ENCODE measurements at places on chromosomes 2 and 18. TPM values are rescaled to one million over a fixed set of nuclear protein-coding genes. Genes with fewer than 3 reads are reported as not detected.

Gene ZNF516
- polyA plus RNA-seq, result 18.4 TPM

Gene ANKRD62
- polyA plus RNA-seq, result 0.01 TPM

Gene LINC00305
- polyA plus RNA-seq, result not detected

Gene EFHD1
- polyA plus RNA-seq, result 1.7 TPM

Gene STARD6
- 0.06 TPM for polyA plus RNA-seq

Gene RESP18
- 0.46 TPM for polyA plus RNA-seq

Gene RAX
- not detected for polyA plus RNA-seq

Gene PLGLB1
- 8.2 TPM for polyA plus RNA-seq

Gene CHST9
- 11.1 TPM for polyA plus RNA-seq

Gene FAM124B
- 1.8 TPM for polyA plus RNA-seq

Gene CFAP221
- 28.5 TPM for polyA plus RNA-seq

Gene IL36G
- polyA plus RNA-seq, result 0.51 TPM

Gene ACMSD
- 0.34 TPM for polyA plus RNA-seq

Gene SCG2
- polyA plus RNA-seq, result 82.8 TPM

Gene DPYSL5
- polyA plus RNA-seq, result 7.1 TPM

Gene DUSP2
- 4.0 TPM for polyA plus RNA-seq

Gene EFR3B
- polyA plus RNA-seq, result 6.2 TPM

Gene TUBA3D
- polyA plus RNA-seq, result 0.99 TPM

Gene RFTN2
- 4.5 TPM for polyA plus RNA-seq

Gene NFATC1
- 6.9 TPM for polyA plus RNA-seq

Gene CFAP53
- 0.91 TPM for polyA plus RNA-seq

Gene TCF7L1
- 23.1 TPM for polyA plus RNA-seq

Gene LAPTM4A
- 294 TPM for polyA plus RNA-seq

Gene ANKRD36C
- 6.1 TPM for polyA plus RNA-seq

Gene TXNDC9
- 28.1 TPM for polyA plus RNA-seq

Gene PIK3C3
- polyA plus RNA-seq, result 38.2 TPM

Gene FARP2
- 52.6 TPM for polyA plus RNA-seq

Gene EMILIN1
- 49.1 TPM for polyA plus RNA-seq

All from large intestine (tissue), 12 donors.